ENCODE measurements at places on chromosomes 5 and 9. TPM values are rescaled to one million over a fixed set of nuclear protein-coding genes. Genes with fewer than 3 reads are reported as not detected.

DNA sequence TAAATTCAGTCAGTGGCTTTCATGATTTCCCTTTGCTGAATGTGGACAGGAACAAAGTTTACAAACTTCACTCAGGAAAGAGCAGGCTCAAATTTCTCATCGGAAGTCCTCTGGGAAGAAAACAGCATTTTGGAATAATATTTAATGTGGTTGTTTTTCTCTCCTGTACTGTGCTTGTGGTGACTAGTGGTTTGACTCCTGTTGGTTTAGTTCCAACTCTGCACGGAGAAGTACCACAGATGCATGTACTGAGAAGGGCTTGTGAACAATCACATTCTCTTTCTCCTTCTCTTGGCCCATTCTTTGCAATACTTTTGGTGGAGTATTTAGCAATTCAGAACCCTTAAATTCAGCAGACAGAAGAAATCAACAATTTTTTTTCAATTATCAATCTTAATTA is 13.3 kb downstream of the MPDZ start:
- no peak overlapping the region for H3K27ac ChIP-seq
- H3K4me3 ChIP-seq = no peak overlapping the region
- no peaks in the 10 kb centered on the region for H3K27me3 ChIP-seq

- no peak overlapping the region for H3K27ac ChIP-seq
- no peaks in the 10 kb centered on the region for H3K36me3 ChIP-seq
- no peak for DNase-seq
- H3K27me3 ChIP-seq = peaks cover 5% of the 10 kb centered on the region
Measured at GRCh38 chr9:6268826-6269397, 53.3 kb downstream of the IL33 start.

DNA sequence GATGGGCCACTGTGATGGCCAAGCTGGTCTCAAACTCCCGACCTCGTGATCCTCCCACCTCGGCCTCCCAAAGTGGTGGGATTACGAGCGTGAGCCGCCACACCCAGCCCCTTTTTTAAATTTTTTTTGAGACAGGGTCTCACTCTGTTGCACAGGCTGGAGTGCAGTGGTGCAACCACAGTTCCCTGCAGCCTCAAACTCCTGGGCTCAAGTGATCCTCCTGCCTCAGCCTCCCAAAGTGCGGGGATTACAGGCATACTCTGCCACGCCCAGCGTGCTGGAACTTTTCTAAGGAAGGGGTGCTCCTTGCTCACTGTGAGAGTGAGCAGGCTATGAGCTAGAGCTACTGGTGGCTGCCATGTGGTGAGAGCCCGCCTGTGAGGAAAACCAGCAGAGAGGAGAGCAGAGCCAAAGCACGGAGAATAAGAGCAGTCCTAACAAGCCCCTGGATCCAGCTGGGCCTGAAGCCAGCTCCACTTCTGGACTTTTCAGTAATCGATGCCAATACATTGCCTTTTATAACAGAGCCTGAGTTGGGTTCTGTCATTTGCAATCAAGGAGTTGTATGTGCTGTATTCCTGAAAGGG is 75.5 kb upstream of the UNC5A start:
- no peaks in the 10 kb centered on the region for H3K4me1 ChIP-seq
- H3K36me3 ChIP-seq = no peaks in the 10 kb centered on the region
- no peak for DNase-seq
- peaks cover 4% of the 10 kb centered on the region for H3K27me3 ChIP-seq
- no peak overlapping the region for H3K4me3 ChIP-seq

DNA sequence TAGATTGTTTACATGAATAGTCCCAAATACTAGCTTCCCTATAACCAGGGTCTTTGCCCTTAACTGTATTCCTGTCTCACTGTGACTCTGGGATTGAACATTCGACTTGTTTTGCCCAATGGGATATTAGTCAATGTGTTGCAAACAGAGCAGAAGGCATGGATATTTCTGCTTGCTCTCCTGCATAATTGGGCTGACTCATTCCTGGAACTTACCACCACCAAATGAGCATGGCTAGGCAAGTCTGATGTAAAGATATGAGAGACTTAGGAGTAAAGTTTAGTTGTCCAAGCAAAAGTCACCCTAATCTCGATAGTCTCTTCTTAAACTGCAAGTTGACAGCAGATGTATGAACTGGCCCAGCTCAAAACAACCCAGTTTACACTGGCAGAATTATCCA is 273.5 kb upstream of the CCNG1 start:
- no peaks in the 10 kb centered on the region for H3K36me3 ChIP-seq
- H3K4me1 ChIP-seq = no peaks in the 10 kb centered on the region
- H3K27ac ChIP-seq = no peak overlapping the region

DNA sequence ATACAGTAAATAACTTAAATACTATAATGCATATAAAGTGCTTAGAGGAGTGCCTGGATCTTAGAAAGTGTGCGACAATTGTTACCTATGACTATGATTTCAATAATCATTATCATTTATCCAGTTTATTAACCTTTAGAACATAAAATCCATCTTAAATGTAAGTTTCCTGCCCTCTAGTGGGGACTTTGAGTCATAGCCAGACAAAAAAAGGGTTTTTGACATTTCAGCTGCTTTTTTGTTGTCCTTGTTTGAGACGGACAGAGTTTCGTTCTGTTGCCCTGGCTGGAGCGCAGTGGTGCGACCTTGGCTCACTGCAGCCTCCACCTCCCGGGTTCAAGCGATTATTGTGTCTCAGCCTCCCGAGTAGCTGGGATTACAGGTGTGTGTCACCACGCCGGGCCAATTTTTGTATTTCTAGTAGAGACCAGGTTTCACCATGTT is 9.7 kb upstream of the C9orf152 start:
- H3K36me3 ChIP-seq = no peaks in the 10 kb centered on the region
- no peaks in the 10 kb centered on the region for H3K4me1 ChIP-seq
- no peak overlapping the region for H3K27ac ChIP-seq
- peaks cover 2% of the 10 kb centered on the region for H3K27me3 ChIP-seq
- DNase-seq = peak; percentile 22

- DNase-seq = no peak
- no peaks in the 10 kb centered on the region for H3K27me3 ChIP-seq
- H3K4me1 ChIP-seq = no peaks in the 10 kb centered on the region
- H3K36me3 ChIP-seq = no peaks in the 10 kb centered on the region
- H3K27ac ChIP-seq = no peak overlapping the region
Measured at GRCh38 chr5:174293481-174293880, 248.0 kb downstream of the NSG2 start.

DNA sequence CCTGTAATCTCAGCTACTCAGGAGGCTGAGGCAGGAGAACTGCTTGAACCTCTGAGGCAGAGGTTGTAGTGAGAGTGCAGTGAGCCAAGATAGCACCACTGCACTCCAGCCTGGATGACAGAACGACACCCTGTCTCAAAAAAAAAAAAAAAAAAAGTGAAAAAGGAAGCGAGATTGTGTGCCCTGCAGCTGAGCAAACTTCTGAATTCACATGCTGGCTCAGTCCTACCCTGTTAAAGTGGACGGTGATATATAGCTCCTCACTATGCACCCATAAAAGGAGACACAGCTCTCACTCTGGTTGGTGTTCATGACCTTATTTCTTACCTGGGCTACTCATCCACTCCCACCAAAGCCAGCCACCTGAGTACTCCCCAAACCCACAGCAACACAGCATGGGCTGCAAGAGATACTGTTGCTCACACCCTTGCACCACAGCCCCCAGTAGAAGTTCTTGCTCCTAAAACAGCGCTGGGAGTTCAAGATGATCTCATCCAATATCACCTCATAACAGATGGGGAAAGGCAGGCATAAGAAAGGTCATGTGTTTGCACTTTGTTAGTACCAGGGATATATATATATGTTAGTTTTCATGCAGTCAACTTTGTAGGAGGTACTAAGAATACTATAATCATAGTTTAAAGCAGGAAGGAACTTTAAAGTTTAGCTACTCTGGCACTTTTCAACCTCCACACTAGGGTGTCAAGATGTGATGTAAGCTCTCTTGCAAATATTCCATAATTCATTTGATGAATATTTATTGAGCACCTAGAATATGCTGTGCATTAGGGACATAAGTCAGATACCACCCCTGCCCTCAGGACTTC is 4.0 kb downstream of the TTLL11 start:
- no peak overlapping the region for H3K27ac ChIP-seq
- peaks cover 21% of the 10 kb centered on the region for H3K4me1 ChIP-seq
- no peaks in the 10 kb centered on the region for H3K27me3 ChIP-seq
- no peak for DNase-seq
- H3K4me3 ChIP-seq = no peak overlapping the region

DNA sequence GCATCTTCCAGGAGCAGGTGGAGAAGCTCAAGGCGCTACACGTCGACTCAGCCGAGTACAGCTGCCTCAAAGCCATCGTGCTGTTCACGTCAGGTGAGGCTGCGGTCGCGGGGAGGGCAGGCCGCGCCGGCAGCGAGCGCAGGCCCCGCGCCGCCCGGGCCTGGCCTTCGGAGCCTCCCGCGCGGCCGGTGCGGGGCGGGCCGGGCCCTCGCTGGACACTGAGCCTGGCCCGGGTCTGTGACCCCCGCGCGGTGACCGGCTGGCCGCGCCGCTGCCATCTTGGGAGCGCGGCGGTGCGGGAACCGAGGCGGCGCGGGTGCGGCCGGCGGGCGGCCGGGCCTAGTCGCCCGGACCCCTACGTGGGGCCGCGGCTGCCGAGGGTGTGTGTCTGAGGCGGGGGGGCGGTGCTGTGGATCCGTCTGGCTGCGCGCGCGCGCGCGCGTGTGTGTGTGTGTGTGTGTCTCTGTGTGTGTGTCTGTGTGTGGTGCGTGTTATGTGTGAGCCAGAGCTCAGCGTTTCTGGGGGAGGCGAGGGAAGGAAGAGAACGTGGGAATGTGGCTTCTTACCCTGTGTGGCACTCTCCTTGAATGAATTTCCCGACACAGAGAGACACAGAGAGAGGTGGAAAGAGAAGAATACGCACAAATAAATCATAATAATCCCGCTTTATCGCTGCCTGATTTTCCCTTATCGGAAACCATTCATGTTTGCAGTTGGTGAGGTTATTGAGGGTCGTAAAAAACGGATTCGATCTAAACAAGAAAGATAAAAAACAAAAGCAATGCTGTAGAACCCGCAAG is 5.5 kb downstream of the NR2F1 start:
- H3K27ac ChIP-seq = no peak overlapping the region
- peaks cover 54% of the 10 kb centered on the region for H3K27me3 ChIP-seq
- no peaks in the 10 kb centered on the region for H3K36me3 ChIP-seq
- H3K4me1 ChIP-seq = peaks cover 9% of the 10 kb centered on the region
- no peak for DNase-seq

DNA sequence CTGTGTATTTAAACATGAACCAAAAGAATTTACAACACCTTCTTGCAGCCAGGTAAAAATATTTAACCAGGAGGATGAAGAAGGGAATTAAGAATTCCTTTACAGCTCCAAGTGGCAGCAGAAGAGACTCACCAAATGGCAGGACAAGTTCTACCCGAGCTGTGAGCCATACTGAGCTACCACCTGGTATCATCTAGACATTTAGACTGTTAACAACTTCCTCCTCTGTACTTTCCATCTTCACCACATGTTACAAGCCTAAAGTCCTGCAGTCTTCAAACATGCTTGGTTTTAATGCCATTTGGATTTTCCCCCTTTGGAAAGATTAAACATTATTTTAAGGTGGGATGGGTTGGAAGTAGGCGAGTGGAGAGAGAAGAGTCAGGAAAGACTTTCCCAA is 190.2 kb downstream of the TRPM6 start:
- no peak for DNase-seq
- H3K27ac ChIP-seq = no peak overlapping the region
- no peaks in the 10 kb centered on the region for H3K4me1 ChIP-seq
- H3K27me3 ChIP-seq = peaks cover 4% of the 10 kb centered on the region

DNA sequence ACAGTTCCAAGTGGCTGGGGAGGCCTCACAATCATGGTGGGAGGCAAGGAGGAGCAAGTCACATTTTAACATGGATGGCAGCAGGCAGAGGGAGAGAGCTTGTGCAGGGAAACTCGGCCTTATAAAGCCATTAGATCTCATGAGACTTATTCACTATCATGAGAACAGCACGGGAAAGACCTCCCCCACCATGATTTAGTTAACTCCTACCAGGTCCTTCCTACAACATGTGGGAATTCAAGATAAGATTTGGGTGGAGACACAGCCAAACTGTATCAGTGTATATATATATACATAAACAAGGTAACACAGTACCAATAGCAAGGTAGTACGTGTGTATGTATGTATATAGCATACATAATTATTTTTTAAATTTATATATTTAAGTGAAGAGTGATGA is 50.9 kb downstream of the NFX1 start:
- no peak overlapping the region for H3K27ac ChIP-seq
- H3K4me3 ChIP-seq = no peak overlapping the region
- H3K27me3 ChIP-seq = no peaks in the 10 kb centered on the region
- no peaks in the 10 kb centered on the region for H3K4me1 ChIP-seq
- no peak for DNase-seq
- peaks cover 71% of the 10 kb centered on the region for H3K36me3 ChIP-seq

DNA sequence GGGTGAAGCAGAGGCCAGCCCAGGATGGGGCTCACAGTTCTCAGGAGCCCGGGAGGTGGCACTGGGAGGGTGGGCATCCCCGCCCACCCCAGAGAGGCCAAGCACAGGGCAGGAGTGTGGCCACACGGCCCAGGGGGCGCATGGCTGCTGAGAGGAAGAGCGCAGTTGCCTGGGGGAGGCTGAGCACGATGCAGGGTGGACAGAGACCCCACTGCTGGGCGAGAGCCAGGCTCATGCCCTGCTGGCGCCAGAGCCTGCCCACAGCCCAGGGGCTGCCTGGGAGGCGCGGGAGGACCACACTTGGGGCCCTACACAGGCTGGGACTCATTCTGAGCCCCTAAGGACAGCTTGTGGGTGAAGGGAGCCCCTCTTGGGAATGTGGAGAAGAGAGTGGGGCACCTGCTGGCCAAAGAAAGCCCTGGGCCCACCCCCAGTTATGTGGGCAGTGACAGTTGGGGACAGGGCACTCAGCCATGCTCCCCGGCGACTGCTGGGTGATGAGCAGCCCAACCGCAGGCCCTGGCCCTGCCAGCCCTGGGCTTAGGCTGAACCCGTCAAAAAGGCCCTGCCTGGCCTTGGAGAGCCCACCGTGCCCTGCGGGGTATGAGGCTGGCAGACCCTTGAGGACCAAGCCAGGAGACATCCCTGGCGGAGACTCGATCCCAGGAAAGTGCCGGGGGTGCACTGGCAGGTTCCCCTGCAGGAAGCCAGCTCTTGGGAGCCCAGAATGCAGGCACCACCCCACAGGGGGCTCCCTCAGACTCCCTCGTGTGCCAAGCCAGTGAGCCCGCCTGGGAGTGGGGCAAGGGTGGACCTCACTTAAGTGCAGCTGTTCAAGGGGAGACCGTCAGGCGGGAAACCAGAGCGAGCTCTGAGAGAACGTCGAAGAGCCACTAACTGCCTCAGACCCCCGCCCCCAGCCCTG is 21.6 kb upstream of the CAMSAP1 start:
- H3K27me3 ChIP-seq = no peaks in the 10 kb centered on the region
- H3K36me3 ChIP-seq = peaks cover 15% of the 10 kb centered on the region
- H3K4me1 ChIP-seq = no peaks in the 10 kb centered on the region
- no peak overlapping the region for H3K4me3 ChIP-seq
- DNase-seq = no peak

Gene INSL4
- not detected for total RNA-seq

Gene FAM78A
- total RNA-seq = 95.6 TPM
